ENCODE measurements at places on chromosomes 1 and 21. TPM values are rescaled to one million over a fixed set of nuclear protein-coding genes. Genes with fewer than 3 reads are reported as not detected.
A peak's percentile ranks its signal among the peaks of the same experiment; 100 is the strongest.

Gene TMEM61
- total RNA-seq, result not detected

- H3K4me1 ChIP-seq, result peaks cover 2% of the 10 kb centered on the region
- no peaks in the 10 kb centered on the region for H3K36me3 ChIP-seq
- no peak overlapping the region for H3K4me3 ChIP-seq
- no peak for DNase-seq
These were observed 129.6 kb downstream of the DPYD start for GRCh38 chr1:97791251-97791650.

- H3K36me3 ChIP-seq, result no peaks in the 10 kb centered on the region
- no peak overlapping the region for H3K4me3 ChIP-seq
- no peak for DNase-seq
- no peaks in the 10 kb centered on the region for H3K27me3 ChIP-seq
These were observed 1.4 kb downstream of the PRSS38 start for GRCh38 chr1:227816750-227817446.

Gene TIE1
- total RNA-seq, result 1.5 TPM

- H3K4me3 ChIP-seq, result no peak overlapping the region
- no peak for DNase-seq
- no peaks in the 10 kb centered on the region for H3K36me3 ChIP-seq
- no peaks in the 10 kb centered on the region for H3K27me3 ChIP-seq
- no peaks in the 10 kb centered on the region for H3K4me1 ChIP-seq
These were observed 44.0 kb upstream of the PKN2 start for GRCh38 chr1:88640060-88640459.

Gene MAP3K6
- 10.0 TPM for total RNA-seq

Gene MTHFR
- 10.1 TPM for total RNA-seq

- no peak overlapping the region for H3K27ac ChIP-seq
- no peak overlapping the region for H3K4me3 ChIP-seq
- no peaks in the 10 kb centered on the region for H3K27me3 ChIP-seq
- H3K4me1 ChIP-seq, result no peaks in the 10 kb centered on the region
- DNase-seq, result no peak
These were observed 54.4 kb downstream of the NTMT2 start for GRCh38 chr1:170200161-170200560.

Gene RCC1
- 70.1 TPM for total RNA-seq

GRCh38 chr1:221740369-221740992 is 1.4 kb downstream of the DUSP10 start:
- no peak overlapping the region for H3K27ac ChIP-seq
- H3K4me3 ChIP-seq, result peak overlapping the region; percentile 72
- no peaks in the 10 kb centered on the region for H3K4me1 ChIP-seq
- no peaks in the 10 kb centered on the region for H3K27me3 ChIP-seq

- H3K27ac ChIP-seq, result no peak overlapping the region
- no peaks in the 10 kb centered on the region for H3K36me3 ChIP-seq
- H3K4me3 ChIP-seq, result no peak overlapping the region
- no peak for DNase-seq
These were observed 94.7 kb downstream of the CHD1L start for GRCh38 chr1:147337040-147337630.

- H3K4me1 ChIP-seq, result no peaks in the 10 kb centered on the region
- no peak overlapping the region for H3K4me3 ChIP-seq
- DNase-seq, result no peak
- no peaks in the 10 kb centered on the region for H3K27me3 ChIP-seq
These were observed 13.8 kb downstream of the ABCA4 start for GRCh38 chr1:94107141-94107540.

Gene CDA
- total RNA-seq, result not detected

DNA sequence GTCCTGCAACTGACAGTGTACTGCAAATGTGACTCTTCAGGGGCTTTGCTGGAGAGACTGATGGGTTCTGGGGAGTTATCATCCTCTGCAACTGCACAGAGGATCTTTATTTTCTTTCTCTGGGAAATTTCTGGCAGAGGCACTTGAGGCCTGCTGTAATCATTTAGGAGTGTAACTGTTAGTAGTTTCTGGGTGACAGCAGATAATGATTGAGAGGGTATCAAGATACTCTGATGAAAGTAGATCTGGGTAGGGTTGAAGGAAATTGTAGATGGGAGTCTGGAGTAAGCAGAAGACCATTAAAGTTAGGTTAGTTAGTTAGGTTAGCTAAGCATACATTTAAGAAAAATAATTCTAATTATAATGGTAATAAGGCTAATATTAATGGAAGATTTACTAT is 11.0 kb upstream of the DDR2 start:
- no peak overlapping the region for H3K27ac ChIP-seq
- no peaks in the 10 kb centered on the region for H3K4me1 ChIP-seq
- H3K27me3 ChIP-seq, result no peaks in the 10 kb centered on the region
- no peak for DNase-seq

Gene RBP7
- not detected for total RNA-seq

DNA sequence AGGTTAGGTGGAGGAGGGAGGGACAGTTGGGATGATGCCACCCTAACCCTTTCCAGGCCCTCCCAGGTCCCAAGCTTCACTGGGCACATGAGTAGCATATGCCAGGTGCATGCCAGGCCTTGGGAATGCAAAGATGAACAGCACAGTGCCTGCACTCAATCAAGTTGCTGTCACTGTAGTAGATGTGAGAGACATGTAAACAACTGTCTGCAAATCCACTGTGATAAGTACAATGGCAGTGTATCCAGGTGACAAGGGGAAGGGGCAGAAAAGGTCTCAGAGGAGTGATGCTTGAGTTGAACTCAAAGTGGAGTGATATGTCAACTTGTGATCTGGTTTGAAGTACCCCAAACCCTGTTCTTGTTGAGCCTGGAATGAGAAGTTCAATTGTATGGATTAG is 49.5 kb upstream of the LRRN2 start:
- peaks cover 4% of the 10 kb centered on the region for H3K4me1 ChIP-seq
- H3K36me3 ChIP-seq, result no peaks in the 10 kb centered on the region
- no peak overlapping the region for H3K4me3 ChIP-seq
- no peak for DNase-seq

DNA sequence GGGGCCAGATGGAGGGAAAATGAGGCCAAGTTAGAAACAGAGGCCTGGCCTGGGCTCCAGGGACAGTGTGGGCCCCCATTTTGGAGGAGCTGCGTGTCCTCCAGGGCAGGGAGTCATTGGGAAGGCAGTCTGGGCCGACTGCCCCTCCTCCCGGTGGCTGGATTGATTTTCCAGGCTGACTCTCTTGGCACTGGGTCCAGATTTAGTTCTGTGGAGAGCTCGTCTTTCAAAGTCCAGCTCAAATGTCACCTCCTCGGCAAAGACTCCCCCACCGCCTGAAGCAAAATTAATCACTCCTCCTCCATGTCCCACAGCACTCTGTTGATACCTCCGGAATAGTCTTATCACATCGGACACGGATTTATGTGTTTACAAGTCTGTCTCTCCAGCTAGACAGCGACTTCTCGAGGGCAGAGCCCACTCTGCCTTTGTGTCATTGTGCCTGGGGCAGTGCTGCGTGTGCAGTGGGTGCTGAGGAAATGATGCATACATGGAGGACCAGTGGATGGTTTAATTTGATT is 175.1 kb downstream of the CAMTA1 start:
- peak; percentile 64 for DNase-seq
- H3K4me3 ChIP-seq, result no peak overlapping the region
- no peaks in the 10 kb centered on the region for H3K36me3 ChIP-seq
- H3K27ac ChIP-seq, result no peak overlapping the region
- peaks cover 18% of the 10 kb centered on the region for H3K27me3 ChIP-seq

Gene CLEC20A
- not detected for total RNA-seq

Gene OR2M3
- not detected for total RNA-seq

Gene SPRR2D
- total RNA-seq, result not detected

Gene B3GALT6
- total RNA-seq, result 32.4 TPM

GRCh38 chr1:63662056-63662836 is 69.0 kb downstream of the PGM1 start:
- H3K27ac ChIP-seq, result 0 out of 2 replicates have a peak overlapping the region, but pooled peaks have one; percentile 17
- peaks cover 13% of the 10 kb centered on the region for H3K4me1 ChIP-seq
- peak; percentile 61 for DNase-seq
- H3K4me3 ChIP-seq, result no peak overlapping the region

GRCh38 chr1:5485968-5486696 is 506.1 kb downstream of the NPHP4 start:
- H3K27me3 ChIP-seq, result peaks cover 8% of the 10 kb centered on the region
- no peak for DNase-seq
- no peaks in the 10 kb centered on the region for H3K36me3 ChIP-seq
- H3K4me1 ChIP-seq, result no peaks in the 10 kb centered on the region

GRCh38 chr1:49251019-49251784 is 474.5 kb upstream of the BEND5 start:
- DNase-seq, result no peak
- H3K27me3 ChIP-seq, result no peaks in the 10 kb centered on the region
- H3K4me1 ChIP-seq, result no peaks in the 10 kb centered on the region
- H3K4me3 ChIP-seq, result no peak overlapping the region
- no peaks in the 10 kb centered on the region for H3K36me3 ChIP-seq
- no peak overlapping the region for H3K27ac ChIP-seq

- H3K27ac ChIP-seq, result no peak overlapping the region
- no peaks in the 10 kb centered on the region for H3K27me3 ChIP-seq
- H3K36me3 ChIP-seq, result no peaks in the 10 kb centered on the region
- H3K4me1 ChIP-seq, result peaks cover 22% of the 10 kb centered on the region
These were observed 478.0 kb downstream of the CAMTA1 start for GRCh38 chr1:7263021-7263960.

DNA sequence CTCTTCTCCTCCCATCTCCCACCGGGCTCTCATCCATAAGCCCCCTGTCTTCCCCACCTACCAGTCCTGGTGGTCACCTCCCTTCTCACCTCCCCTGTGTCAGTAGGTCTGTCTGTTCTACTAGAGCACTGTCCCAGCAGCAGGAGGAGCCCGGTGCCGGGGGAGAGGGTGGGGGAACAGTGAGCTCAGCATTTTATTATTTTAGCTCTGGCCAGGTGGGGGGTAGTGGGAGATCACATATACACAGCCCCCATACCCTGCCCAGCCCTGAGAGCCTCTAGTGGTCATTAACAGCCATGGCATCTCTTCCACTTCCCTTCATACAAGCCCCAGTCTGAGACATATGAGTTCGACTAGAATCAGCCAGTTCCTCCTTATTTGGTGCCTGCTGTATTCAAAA is at the start of gene TMOD4:
Gene TMOD4, minus strand, starts transcription at position 119 of the 400 bp plus-strand sequence. CDS start 1,106 bp downstream, outside the sequence.
- H3K4me1 ChIP-seq, result no peaks in the 10 kb centered on the region
- H3K36me3 ChIP-seq, result peaks cover 10% of the 10 kb centered on the region
- no peak for DNase-seq
- H3K4me3 ChIP-seq, result no peak within 1 kb of the TSS
- no peaks in the 10 kb centered on the region for H3K27me3 ChIP-seq
- no peak within 1 kb of the TSS for H3K27ac ChIP-seq

Gene GJA4
- not detected for total RNA-seq

Gene KCNK1
- total RNA-seq, result not detected

Gene LUZP1
- 29.8 TPM for total RNA-seq

DNA sequence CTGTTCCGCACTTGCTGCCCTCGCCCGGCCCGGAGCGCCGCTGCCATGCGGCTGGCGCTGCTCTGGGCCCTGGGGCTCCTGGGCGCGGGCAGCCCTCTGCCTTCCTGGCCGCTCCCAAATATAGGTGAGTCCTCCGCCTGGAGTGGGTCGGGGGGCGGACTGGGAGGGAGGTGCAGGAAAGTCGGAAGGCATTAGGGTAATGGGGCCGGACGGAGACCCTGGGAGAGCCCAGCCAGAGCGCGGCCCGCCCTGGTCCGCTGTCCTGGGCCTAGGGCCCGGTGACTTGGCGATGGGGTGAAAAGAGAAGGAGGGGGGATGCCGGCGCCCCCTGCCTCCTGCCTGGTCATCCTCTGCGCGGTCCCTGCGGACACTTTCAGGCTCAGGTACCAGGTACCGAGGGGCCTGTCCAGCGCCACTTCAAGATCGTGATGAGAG is 243 bp downstream of the ADAM15 start:
- H3K36me3 ChIP-seq, result no peaks in the 10 kb centered on the region
- no peak for DNase-seq
- peaks cover 10% of the 10 kb centered on the region for H3K4me1 ChIP-seq

GRCh38 chr1:59081795-59082194 is 215.1 kb upstream of the FGGY start:
- H3K4me1 ChIP-seq, result peaks cover 25% of the 10 kb centered on the region
- no peak for DNase-seq
- H3K4me3 ChIP-seq, result no peak overlapping the region
- H3K36me3 ChIP-seq, result no peaks in the 10 kb centered on the region
- H3K27ac ChIP-seq, result no peak overlapping the region

DNA sequence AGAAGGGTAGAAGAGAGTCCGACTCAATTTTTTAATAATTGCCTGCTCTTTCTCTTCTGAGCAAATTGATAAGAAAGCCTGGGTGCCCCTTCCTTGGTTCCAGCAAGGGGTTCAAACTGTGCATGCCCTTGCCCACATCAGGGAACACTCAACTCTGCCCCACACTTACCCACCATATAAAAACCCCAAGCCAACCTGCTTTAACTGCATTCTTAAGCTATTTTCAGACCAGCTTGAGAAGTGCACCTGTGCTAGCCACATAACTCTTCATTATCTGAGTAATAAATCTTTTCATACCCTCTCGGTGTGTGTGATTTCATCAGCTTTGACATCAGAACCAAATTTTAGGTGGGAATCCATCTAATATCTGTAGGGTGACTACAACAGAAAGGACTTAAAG is 509.6 kb downstream of the MRPL39 start:
- no peaks in the 10 kb centered on the region for H3K36me3 ChIP-seq
- no peak overlapping the region for H3K27ac ChIP-seq
- no peaks in the 10 kb centered on the region for H3K27me3 ChIP-seq
- no peak overlapping the region for H3K4me3 ChIP-seq
- no peak for DNase-seq

- H3K4me3 ChIP-seq, result no peak overlapping the region
- H3K36me3 ChIP-seq, result no peaks in the 10 kb centered on the region
- no peak overlapping the region for H3K27ac ChIP-seq
- no peaks in the 10 kb centered on the region for H3K4me1 ChIP-seq
- DNase-seq, result no peak
These were observed 52.2 kb upstream of the RCOR3 start for GRCh38 chr1:211206981-211207380.

Gene ADAMTS1
- 188 TPM for total RNA-seq

GRCh38 chr1:25536124-25536523 is 7.3 kb upstream of the LDLRAP1 start:
- no peak overlapping the region for H3K27ac ChIP-seq
- H3K27me3 ChIP-seq, result peaks cover 22% of the 10 kb centered on the region
- no peak overlapping the region for H3K4me3 ChIP-seq
- no peak for DNase-seq

DNA sequence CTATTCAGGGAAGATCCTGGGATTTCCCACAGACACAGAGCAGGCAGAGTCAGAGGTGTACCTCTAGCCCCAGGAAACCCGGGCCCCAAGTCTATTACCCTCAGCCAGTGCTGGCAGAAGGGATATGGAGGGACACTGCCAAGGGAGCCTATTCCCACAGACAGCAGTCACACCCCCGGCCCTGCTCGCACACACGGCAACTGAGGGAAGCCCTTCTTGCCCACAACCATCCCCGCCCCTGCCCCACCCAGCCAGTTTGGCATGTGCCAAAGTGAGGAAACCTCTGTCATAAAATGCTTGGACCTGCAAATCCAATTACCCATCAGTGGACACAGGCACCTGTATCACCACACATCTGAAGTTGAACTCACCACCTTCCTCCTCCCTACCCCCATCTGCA is 6.5 kb downstream of the CACNA1S start:
- no peaks in the 10 kb centered on the region for H3K27me3 ChIP-seq
- H3K4me1 ChIP-seq, result peaks cover 16% of the 10 kb centered on the region
- no peak overlapping the region for H3K27ac ChIP-seq

- H3K4me1 ChIP-seq, result peaks cover 2% of the 10 kb centered on the region
- DNase-seq, result no peak
- H3K36me3 ChIP-seq, result peaks cover 65% of the 10 kb centered on the region
- H3K27ac ChIP-seq, result no peak overlapping the region
- H3K4me3 ChIP-seq, result peak overlapping the region; percentile 89
- H3K27me3 ChIP-seq, result no peaks in the 10 kb centered on the region
These were observed 2.4 kb downstream of the MCL1 start for GRCh38 chr1:150576794-150577556.

GRCh38 chr1:99599678-99600175 is 46.2 kb upstream of the PALMD start:
- H3K27ac ChIP-seq, result peak overlapping the region; percentile 55
- no peaks in the 10 kb centered on the region for H3K36me3 ChIP-seq
- peaks cover 28% of the 10 kb centered on the region for H3K4me1 ChIP-seq
- no peak overlapping the region for H3K4me3 ChIP-seq
- DNase-seq, result peak; percentile 72

Gene AXDND1
- not detected for total RNA-seq
